Endothelial cell of umbilical vein (primary cell): ENCODE measurements at places on chromosomes 6 and 20. TPM values are rescaled to one million over a fixed set of nuclear protein-coding genes. Genes with fewer than 3 reads are reported as not detected.

CRISP2 gene
- total RNA-seq = not detected in 2 replicates

DNA sequence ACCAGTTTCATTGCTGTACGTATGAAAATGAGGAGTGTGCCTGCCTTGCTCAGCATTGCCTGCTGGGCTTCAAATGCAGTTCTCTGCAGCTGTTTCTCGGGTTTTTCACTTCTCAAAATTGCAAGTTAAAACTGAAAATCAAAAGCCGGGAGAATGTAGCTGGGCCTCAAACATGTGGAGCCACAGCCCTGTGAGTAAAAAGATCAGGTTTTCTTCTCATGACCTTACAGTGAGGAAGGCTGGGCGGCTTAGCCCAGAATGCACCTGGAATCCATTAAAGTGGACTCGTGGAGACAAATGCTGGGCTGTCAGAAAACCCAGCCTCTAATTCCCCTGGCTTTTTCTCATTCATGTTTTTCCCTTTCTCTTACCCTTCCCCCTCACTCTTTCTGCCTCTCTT, 34.4 kb downstream of the DSE start:
- H3K4me3 ChIP-seq = no peak overlapping the region
- no peaks in the 10 kb centered on the region for H3K4me1 ChIP-seq
- DNase-seq = no peak
- no peaks in the 10 kb centered on the region for H3K27me3 ChIP-seq
- H3K36me3 ChIP-seq = no peaks in the 10 kb centered on the region

DNA sequence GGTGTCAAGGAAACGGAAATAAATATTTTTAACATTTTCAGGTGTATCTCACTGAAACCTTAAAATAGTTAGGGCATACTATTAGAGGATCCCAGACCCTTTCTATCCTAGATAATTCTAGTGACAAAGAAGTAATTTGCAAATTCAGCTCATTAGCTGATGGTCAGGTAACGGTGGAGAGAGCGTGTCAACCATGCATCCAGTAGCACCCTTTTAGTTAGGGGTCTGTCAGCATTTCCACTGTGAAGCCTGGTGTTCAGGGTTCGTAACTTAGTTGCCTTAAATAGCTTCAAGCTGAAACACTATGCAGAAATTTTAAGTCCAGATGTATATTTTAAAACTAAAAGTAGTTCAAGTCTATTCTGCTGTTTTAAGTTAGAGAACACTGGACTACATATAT, 48.5 kb upstream of the SUPT3H start:
- no peaks in the 10 kb centered on the region for H3K36me3 ChIP-seq
- H3K27ac ChIP-seq = no peak overlapping the region
- no peak for DNase-seq
- peaks cover 16% of the 10 kb centered on the region for H3K4me1 ChIP-seq

DNA sequence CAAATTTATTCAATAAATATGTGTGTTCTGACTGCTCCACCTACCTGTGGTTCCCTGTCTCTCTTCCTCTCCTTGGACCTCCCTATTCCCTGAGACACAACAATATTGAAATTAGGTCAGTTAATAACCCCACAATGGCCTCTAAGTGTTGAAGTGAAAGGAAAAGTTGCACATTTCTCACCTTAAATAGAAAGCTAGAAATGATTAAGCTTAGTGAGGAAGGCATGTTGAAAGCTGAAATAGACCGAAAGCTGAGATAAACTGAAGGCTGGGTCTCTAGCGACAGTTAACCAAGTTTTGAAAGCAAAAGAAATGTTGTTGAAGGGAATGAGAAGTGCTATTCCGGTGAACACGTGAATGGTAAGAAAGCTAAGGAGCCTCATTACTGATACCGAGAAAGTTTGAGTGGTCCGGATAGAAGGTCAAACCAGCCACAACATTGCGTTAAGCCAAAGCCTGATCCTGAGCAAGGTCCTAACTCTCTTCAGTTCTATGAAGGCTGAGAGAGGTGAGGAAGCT, 34.1 kb downstream of the UST start:
- no peaks in the 10 kb centered on the region for H3K36me3 ChIP-seq
- H3K27ac ChIP-seq = no peak overlapping the region
- no peaks in the 10 kb centered on the region for H3K27me3 ChIP-seq
- H3K4me1 ChIP-seq = no peaks in the 10 kb centered on the region
- no peak for DNase-seq

ABCF1 gene
- total RNA-seq = 55.8 and 60.3 TPM in 2 replicates

- H3K36me3 ChIP-seq = peaks cover 24% of the 10 kb centered on the region
- DNase-seq = no peak
These were observed 77.4 kb downstream of the SYNJ2 start for GRCh38 chr6:158059108-158059507.

MCHR2 gene
- total RNA-seq = not detected in 2 replicates

GRCh38 chr20:19929481-19930145, 87.5 kb upstream of the NAA20 start:
- H3K36me3 ChIP-seq = no peaks in the 10 kb centered on the region
- H3K4me3 ChIP-seq = no peak overlapping the region
- DNase-seq = no peak
- H3K4me1 ChIP-seq = peaks cover 55% of the 10 kb centered on the region
- H3K27ac ChIP-seq = no peak overlapping the region
